ENCODE measurements at places on chromosomes 7 and 10.
A peak's percentile ranks its signal among the peaks of the same experiment; 100 is the strongest.

DNA sequence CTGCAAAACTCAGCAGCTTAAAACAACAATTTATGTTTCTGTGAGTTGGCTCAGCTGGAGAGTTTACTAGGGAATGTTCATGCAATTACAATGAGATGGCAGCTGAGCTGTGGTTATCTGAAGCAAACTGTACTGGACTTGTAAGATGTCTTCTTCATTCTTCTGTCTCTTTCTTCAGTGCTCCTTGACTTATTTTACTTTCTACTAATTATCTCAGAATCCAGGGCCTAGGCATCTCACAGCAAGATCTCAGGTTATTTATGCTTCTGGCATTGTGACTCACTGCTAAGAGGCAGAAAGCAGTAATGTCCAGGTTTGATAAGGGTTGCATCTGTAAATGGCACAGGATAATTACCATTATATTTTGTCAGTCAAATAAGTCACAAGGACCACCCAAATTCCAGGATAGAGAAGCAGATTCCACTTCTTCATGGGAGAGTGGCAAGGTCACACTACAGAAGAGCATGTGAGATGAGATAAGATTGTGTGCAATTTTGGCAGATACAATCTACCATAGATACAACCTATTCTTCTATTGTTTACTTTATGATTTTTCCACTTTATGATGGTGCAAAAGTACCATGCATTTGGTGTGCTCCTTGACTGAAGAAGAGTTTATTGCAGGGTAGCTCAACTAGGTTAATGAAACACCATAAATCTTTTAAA, 16.8 kb downstream of the VIM start:
- no peak for DNase-seq

GRCh38 chr10:108112218-108112617, 947.7 kb upstream of the SORCS1 start:
- DNase-seq, result peak; percentile 15

DNA sequence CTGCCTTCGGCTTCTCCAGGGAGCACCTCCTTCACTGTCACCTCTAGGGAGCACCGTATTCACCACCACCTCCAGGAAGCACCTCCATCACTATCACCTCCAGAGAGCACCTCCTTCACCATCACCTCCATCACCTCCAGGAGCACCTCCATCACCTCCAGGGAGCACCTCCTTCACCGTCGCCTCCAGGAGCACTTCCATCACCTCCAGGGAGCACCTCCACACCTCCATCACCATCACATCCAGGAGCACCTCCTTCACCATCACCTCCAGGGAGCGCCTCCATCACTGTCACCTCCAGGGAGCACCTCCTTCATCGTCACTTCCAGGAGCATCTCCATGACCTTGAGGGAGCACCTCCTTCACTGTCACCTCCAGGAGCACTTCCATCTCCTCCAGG, 102.3 kb downstream of the DNAJB6 start:
- DNase-seq, result no peak

DNA sequence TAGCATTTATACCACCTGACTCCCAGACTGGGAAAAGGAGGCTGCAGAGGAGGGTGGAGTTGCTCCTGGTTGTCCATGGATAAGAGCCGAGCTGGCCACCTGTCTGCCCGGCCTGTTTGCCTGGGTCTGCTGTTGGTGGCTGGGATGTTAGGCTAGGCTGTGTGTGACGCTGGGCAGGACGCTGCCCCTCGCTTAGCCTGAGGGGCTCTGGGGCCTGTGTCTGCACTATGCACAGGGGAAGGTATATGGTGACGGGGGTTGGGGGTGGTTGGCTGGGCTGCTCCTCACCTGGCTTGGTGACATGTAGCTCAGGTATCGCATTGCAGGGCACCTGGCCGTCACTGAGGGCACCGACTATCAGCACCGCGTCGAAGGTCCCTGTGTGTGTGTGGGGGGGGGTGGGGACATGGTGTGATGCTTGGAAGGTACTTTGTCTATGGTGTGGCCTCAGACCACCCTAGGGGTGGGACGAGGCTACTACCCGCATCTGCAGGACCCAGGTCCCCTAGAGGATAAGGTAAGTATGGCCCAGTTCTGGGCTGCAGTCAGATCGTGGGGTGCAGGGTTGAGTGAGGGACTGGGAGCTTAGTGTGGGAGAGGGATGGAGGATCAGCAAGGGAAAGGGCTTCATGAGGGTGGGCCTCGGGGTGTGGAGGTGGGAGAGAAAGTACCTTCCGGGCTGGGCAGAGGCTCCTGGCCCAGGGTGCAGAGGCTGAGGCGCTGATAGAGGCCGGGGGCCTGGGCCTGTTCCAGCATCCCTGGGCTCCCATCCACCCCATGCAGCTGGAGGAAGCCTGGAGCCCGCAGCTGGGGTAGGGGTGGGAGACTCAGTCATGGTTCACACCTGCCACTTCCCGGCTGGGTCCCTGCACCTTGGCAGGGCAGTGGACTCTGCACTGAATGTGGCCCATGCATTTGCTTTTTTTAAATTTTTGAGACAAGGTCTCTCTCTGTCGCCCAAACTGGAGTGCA, 2.3 kb downstream of the METTL27 start:
- DNase-seq, result no peak

DNA sequence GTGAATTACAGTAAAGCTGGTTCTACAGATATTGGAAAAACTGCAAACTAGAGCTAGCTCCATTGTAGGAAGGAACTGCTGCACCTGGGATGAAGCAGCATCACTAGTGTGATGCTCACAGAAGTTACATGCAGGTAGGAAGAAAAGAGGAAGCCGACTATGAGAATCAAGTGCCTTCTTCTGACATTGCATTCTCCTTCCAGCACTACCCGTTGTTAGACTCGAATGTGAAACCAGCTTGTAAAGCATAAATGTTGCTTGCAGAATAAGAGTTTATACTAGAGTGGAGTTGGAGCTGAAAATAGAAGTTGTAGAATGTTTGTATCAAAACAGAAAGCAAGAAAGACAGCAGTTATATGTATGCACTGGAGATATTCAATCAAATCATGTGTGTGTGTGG, 49.9 kb downstream of the TRIM24 start:
- no peak for DNase-seq

GRCh38 chr10:78778444-78779338, 290.1 kb upstream of the ZMIZ1 start:
- no peak for DNase-seq

DNA sequence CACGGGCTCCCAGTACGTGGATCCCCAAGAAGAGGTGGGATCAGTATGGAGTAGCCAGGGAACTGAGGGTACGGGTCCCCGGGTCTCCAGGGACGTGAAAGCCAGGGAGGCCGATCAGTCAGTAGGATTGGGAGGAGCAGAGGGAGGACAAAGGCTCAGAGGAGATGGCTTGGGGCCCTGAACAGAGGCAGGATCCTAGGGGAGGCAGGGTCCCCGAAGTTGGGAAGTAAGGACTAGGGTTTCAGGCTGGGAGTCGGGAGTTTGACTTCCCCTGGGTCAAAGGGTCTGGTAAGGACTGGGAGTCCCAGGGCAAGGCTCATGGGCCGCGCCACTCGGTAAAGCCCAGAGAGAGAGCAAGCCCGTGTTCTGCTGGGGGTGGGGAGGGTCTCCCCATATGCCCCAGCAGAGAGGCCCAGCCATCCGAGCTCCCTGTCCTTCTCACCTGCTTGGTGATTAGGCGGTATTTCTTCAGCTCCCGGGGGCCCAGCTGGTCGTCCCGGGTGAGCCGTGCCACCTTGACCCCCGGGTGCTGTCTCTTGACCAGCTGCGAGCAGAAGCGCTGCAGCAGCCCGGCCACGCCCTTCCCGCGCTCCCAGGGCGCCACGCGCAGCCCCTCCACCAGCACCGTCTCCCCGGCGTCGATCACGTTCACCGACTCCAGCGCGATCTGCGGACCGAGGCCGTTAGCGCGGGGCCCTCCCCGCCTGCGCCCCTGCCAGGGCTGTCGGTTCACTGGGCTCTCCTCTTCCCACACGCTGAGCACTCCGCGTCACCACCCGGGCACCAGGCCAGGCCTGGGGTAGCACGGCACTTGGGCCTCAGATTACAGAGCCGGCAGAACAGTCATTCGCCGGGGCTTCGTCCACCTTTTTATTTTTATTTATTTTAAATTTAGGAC, 7.0 kb downstream of the NAT16 start:
- peak; percentile 85 for DNase-seq

- DNase-seq, result no peak
These were observed 377.9 kb downstream of the DNAJB9 start for GRCh38 chr7:108947526-108947925.
